ENCODE measurements at places on chromosomes 5 and 9. TPM values are rescaled to one million over a fixed set of nuclear protein-coding genes. Genes with fewer than 3 reads are reported as not detected.

DNA sequence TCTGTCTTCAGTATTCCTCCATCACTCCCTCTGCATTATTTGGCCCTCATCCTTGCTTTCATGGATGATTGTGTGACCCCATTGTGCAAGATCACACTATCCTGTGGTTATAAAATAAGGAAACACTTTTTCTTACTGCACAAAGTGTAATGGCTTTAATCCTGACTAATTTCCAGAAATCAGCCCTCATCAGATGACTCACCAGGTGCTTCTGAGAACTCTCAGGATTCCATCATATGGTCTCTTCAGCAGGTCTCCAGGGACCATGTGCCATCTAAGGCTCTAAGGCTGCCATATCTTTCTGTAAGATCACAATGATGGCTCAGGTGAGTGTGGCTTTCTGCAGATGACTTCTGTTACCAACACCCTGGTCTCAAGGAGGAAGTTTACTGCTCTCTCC, 27.3 kb upstream of the FER start:
- H3K27ac ChIP-seq = no peak overlapping the region
- H3K36me3 ChIP-seq = no peaks in the 10 kb centered on the region
- H3K4me3 ChIP-seq = no peak overlapping the region
- H3K4me1 ChIP-seq = no peaks in the 10 kb centered on the region

The HRCT1 gene
- 23.1 TPM for total RNA-seq

The ACTBL2 gene
- total RNA-seq = not detected

DNA sequence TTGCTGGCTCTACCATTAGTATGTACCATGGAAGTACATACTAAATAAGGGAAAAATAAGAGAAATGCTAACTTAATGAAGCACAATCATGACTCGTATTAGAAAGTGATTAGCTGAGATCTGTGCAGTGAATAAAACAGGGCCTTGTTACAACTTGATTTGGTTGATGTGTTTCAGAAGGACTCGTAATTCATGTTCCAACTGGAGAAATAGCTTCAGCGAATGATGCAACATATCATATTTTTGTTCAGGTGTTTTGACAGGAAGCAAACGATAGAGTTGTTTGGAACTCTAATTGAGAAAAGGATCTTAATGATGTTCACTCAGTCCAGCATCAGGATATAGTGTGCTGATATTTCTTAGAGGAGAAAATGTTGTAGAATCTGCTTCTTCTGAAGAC, 474.6 kb upstream of the WWC1 start:
- no peaks in the 10 kb centered on the region for H3K36me3 ChIP-seq
- no peak for DNase-seq
- H3K4me3 ChIP-seq = no peak overlapping the region
- no peaks in the 10 kb centered on the region for H3K4me1 ChIP-seq

GRCh38 chr9:100662122-100662521, 84.2 kb downstream of the CAVIN4 start:
- H3K36me3 ChIP-seq = no peaks in the 10 kb centered on the region
- H3K27me3 ChIP-seq = no peaks in the 10 kb centered on the region
- no peak for DNase-seq
- no peak overlapping the region for H3K27ac ChIP-seq
- H3K4me3 ChIP-seq = no peak overlapping the region
- no peaks in the 10 kb centered on the region for H3K4me1 ChIP-seq

- H3K36me3 ChIP-seq = no peaks in the 10 kb centered on the region
- no peak overlapping the region for H3K27ac ChIP-seq
- no peaks in the 10 kb centered on the region for H3K27me3 ChIP-seq
- H3K4me3 ChIP-seq = no peak overlapping the region
- DNase-seq = no peak
- H3K4me1 ChIP-seq = peaks cover 2% of the 10 kb centered on the region
These were observed 151.4 kb downstream of the LPAR1 start for GRCh38 chr9:110886832-110887231.

DNA sequence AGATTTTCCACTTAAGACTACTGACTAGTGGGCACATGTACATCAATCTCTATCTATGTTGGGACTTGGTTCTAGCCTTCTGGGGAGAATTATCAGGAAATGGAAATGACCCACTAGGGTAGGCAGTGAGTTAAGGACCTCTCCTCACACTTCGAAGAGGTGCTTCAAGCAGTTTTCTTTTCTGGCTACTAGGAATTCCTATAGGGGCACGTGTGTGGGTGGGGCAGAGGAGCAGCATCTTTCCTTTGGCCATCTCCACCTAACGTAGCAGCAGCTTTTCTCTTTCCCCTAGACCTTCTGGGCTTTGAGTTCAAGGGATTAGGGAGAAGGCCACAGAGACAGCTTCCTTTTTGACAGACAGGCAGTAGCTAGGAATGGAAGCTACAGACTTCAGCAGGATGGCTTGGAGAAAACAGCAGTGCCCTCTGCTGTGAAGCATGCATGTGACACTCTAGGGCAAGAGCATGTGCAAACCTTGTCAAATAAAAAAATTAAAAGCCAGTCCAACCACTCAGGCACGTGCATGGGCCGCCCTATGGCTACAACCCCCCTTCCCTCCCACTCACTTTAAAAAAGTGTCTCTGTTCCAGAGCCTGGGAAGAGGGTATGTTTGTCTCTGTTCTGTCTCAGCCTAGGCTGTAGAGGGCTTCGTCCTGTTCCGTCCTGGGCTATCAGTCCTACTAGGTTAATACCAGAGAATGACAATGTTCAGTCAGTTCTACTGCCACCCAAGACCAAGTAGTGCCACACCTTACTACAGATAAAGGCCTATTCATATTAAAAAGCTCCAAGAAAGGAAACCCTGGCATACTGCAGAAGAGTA, 8.7 kb upstream of the GFRA3 start:
- H3K4me3 ChIP-seq = no peak overlapping the region
- no peak for DNase-seq
- no peak overlapping the region for H3K27ac ChIP-seq
- no peaks in the 10 kb centered on the region for H3K36me3 ChIP-seq
- no peaks in the 10 kb centered on the region for H3K27me3 ChIP-seq
- H3K4me1 ChIP-seq = no peaks in the 10 kb centered on the region

- H3K4me3 ChIP-seq = no peak overlapping the region
- no peak overlapping the region for H3K27ac ChIP-seq
- DNase-seq = no peak
- no peaks in the 10 kb centered on the region for H3K36me3 ChIP-seq
- H3K27me3 ChIP-seq = no peaks in the 10 kb centered on the region
These were observed 4.8 kb upstream of the NFX1 start for GRCh38 chr9:33285502-33285901.

Data from aorta (tissue), 5 donors.